ENCODE measurements at places on chromosomes 7 and 10.

DNA sequence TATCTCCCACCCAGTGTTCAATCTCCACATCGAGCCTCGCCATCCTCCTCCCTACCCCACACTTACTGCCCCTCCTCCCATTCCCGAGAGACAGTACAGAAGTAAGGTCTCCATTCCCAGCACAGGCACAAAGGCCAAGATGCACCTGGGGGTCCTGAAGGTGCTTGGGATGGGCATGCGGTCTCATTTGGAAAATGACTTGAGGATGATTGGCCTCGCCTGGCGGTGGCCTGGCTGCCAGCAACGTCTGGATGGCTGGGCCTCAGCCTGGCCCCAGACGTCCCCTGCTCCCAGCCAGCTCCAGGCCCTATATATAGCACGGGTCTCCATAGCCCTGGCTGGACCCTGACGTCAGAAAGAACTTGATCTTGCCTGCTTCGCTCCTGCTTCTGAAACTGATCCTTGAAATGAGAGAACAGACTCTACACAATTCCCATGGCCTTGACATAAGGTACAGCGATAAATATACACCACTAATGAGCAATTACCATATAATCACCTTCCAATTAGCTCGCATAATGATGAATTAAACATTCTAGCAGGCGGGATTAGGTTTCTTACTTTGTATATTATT is 11.8 kb downstream of the EMX2 start:
- DNase-seq: no peak

- DNase-seq: no peak
These were observed 15.2 kb upstream of the PPP2R2D start for GRCh38 chr10:131885391-131886165.

GRCh38 chr10:124450783-124451057 is 885 bp upstream of the NKX1-2 start:
- DNase-seq: no peak

GRCh38 chr10:7787150-7787856 is 490 bp downstream of the KIN start:
- no peak for DNase-seq

DNA sequence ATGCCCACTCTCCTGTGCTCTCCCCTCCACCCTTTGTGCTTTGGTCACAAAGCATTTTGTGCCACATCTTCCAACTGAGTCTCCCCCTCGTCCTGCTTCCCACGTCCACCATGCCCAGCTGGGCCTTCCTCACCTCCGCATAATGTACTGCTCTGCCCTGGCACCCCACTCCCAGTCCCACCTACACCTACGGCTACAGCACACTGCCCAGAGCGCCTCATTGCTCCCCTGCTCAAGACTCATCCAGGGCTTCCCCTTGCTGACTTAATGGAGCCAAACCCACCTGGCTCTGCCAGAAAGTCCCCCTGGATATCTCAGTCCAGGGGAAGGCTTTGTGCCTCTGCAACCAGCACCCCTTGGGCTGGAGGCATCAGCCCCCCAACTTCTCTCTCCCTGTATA is 299.2 kb upstream of the ZMIZ1 start:
- DNase-seq: no peak

- DNase-seq: no peak
These were observed 602.0 kb downstream of the PTPRN2 start for GRCh38 chr7:157985636-157986035.

- no peak for DNase-seq
These were observed 89.4 kb downstream of the INPP5A start for GRCh38 chr10:132626761-132627665.

DNA sequence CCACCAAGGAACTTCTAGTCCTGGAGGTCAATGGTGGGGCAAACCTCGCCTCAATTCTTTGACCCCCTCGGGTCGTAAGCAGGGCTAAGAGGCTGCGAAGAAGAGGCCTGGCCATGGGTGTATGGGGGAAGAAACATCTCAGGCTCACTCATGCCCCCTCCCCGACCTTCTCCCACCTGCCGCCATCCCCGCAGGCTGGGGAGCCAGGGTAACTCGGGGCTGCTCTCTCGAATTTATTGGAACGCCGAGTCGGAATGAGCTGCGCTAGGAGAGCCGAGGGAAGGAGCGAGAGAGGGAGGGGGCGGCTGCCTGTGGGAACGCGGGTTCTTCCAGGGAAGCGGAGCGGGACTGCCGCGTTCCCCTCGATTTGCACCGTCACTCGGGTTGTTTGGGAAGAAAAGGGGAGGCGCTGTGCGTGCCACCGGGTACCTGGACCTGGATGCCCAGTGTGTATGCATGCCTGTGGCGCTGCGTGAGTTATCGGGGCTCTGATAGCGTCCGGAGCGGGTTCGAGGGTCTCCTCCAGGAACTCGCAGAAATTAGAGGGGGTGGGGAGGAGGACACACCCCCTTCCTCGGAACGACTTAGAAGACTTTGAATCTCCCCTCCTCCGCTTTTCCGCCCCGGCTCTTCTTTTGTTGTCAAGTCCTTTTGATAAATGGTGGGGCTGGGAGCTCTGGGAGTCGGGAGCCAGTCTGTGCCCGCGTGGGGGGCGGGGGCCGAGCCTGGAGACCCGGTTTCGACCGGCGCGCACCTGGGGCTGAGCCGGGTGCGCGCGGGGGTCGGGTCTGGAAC is 1.8 kb upstream of the ZNF503 start:
- DNase-seq: no peak

DNA sequence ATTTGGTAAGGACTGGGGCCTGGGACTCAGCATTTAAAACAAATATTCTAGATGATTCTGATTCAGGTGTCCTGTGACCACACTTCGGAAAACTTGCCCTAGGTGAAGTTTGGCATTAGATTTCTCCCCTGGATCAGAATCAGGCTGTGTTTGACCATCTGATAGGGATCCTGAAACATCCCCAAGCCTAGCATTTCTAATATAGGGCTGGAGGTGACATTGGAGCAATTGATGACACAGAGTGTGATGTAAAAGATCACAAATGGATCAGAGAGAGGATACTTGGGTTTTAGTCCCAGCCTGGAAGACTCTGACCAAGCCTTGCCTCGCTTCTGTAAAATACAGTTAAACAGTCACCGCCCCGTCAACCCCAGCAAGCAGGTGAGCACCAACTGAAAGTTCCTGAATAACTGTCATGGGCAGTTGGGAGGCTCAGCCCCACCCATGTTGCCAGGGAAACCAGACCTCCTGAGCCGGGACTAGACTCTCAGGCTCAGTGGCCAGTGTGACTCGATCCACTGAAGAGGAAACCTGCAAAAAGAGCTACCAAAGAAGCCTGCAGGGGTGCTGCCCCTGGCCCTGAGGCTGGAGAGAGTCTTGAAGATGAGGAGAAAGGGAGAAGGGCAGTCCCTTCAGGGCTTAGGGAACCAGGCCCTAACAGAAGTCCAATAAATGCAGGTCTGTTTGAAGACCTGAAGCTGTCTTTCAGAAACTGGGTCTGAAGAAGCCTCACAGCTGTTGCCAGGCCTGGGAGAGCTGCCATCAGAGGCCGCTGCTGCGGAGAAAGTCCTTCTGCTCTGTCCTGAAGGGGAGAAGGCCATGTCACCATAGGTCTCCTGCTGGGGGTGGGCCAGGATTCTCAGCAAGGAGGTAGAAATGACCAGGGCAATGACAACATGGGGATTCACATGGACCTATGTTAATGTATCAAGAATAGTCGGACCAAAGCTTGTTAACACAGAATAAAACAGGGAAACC is 126.1 kb upstream of the KCNMA1 start:
- no peak for DNase-seq

DNA sequence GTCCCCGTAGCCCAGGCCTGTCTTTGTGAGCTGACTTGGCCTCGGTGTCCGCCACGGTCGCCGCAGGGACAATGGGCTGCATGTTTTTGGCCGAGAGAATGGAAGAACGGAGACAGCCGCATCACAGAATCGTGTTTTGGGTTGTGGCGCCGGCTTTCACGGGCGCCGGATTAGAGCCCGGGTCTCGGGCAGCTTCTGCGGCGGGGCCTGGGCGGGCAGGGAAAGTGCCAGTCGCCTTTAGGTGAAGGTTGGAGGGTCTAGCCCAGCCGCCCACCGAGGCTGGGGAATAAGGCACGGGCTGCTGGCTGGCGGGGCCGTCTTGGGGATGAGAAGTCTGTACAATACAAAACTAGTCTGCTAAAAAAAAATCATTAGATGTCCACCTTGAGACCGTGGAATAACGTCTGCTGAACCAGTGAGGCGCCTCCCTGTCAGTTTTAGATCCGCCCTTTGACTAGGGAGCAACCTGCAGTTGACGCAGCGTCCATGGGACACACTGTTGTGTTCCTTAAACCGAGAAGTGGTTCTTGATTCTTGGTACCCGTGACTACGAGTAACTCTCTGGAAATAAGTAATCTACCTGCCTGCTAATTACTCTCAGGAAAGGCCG is 577 bp downstream of the DNAJB9 start:
- DNase-seq: no peak

GRCh38 chr7:110754649-110755048 is 336.3 kb upstream of the LRRN3 start:
- DNase-seq: no peak

DNA sequence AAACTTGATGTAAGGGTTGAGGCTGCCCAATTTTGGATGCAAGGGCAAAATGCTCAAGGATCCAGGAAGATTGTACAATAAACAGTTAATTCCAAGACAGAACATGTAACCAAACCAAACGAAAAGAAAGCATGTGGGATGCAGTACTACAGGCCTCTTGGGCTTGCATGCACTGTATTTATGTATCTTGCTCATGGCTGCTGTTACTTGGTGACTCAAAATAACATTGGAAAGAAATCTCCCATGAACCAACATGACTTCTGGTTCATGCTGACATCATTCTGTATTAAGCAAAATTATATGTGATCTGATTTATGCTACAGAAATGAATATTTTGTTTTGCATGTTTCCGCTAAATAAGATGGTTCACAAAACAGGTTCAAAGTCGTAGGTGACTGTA is 65.9 kb upstream of the FZD1 start:
- no peak for DNase-seq

DNA sequence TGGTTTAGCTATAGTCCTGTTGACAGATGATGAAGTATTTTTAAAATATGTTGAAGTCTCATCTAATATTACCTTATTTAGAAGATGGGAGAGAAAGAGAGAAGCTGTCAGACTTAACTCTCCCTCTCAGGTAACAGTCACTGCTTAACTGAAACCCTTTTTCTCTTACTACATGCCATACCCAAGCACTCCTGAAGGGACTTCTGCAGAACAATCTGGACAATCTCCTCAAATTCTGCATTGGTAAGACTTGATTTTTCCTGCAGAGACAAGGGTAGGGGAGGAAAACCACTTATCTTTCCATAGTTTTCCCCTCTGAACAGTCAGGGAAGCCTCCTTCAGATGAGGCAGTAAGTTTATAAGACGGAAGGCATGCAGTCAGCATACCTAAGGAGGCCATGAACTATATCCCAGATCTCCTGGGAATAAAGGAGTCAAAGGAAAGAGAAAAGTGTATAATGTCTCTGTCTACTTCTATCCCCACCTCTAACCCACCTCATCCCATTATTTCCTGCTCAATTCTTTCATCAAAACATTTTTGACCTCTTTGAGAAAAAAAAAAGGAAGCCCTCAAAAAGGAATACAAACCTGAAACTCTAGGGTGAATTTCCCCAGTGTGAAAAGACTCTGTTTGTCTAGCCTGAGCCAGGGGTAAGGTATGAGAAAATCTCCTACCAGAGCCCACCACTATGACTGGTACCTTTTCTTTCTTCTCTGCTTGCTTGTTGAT is 9.4 kb downstream of the ZCWPW1 start:
- no peak for DNase-seq

DNA sequence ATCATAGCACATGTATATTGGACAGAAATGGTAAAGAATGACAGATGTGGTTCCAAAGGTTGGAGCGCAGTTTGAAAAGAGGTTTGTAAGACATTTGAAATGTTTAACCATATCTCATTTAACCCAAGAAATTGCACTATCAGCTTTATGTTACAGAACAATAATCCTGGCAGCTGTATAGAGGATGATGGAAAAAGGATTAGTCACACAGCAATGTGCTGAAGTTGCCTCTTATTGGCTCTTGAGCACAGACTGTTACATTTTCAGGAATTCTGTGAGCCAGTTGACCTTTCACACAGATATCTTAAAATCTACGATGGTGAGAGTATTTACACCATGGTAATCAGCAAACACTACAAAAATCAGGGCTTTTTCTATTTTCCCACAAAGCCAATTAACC is 3.9 kb downstream of the COG5 start:
- no peak for DNase-seq

GRCh38 chr7:112869111-112869774 is 79.0 kb upstream of the TMEM168 start:
- no peak for DNase-seq

DNA sequence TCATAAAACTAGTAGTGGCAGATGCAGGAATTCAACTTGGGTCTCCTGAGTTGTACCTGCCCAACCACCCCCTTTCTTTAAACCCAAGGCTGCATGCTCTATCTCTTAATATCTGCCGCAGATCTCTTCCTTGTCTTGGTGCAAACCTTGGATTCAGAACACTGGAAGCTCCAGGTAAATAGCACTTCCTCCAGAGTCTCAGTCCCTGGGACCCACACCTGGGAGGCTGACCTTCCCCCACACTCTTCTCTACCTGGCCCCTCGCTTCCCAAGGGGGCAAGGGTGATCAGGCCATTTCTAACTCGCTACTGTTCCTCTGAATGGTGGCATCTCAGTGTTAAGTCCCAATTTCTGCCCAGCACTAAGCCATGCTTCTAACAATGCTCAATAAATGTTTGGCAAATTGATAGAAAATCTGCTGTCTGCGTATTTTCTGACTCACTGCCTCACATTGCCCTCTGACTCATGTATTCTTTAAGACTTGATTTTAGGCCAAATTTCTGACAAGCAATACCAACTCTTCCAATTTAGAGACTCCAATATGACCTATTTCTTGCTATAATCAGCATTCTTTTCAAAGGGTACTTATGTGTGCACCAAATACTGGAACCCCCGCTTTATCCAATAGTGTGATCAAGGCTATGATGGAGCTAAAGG is 68.0 kb upstream of the PPP1R3C start:
- DNase-seq: no peak

DNA sequence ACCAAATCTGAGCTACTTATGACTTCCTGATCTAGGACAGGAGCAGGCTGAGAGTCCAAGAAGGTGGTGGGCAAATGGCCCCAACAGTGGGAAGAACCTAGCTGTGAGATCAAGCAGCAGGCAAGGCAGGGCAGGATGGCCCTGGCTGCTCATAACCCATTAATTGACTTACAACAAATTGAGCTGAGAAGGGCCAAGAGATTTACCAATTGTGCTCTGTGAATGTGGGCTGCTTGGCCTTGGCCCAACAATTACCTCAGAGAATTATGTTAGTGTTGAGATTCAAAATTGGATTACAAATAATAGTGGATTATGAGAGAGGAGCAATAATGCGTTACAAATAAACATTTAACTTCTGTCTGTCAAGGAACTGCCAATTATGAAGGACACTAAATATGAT is 956.5 kb downstream of the KCNMA1 start:
- no peak for DNase-seq

- no peak for DNase-seq
These were observed 138.7 kb upstream of the PRR15 start for GRCh38 chr7:29424984-29425309.

- no peak for DNase-seq
These were observed 139.7 kb downstream of the WDR11 start for GRCh38 chr10:120990831-120991230.

- DNase-seq: no peak
These were observed 74.4 kb upstream of the RSU1 start for GRCh38 chr10:16891375-16892313.

Measured in anterior cingulate cortex (tissue), 58 donors.